ENCODE measurements at places on chromosomes 4 and X. TPM values are rescaled to one million over a fixed set of nuclear protein-coding genes. Genes with fewer than 3 reads are reported as not detected.

DNA sequence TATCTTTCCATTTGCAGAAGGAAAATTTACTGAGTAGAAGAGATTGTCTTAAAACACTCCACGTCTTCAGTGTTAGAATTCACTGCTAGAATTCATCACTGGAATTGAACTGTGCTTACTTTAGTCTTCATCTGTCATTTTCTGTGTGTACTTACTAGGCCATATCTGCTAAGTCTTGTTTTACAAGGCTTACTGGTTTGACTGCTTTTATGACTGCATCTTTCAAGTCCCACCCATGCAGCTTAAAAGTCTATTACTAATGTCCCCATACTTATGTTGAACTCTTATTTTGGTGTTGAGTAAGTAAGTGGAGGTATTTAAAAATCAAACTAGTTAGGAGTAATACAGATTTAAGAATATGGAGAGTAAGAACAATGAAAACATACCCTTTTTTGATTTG is 14.6 kb downstream of the CLCN3 start:
- no peak for DNase-seq

GRCh38 chr4:100075056-100075455 is 115.2 kb downstream of the DDIT4L start:
- DNase-seq, result no peak

DNA sequence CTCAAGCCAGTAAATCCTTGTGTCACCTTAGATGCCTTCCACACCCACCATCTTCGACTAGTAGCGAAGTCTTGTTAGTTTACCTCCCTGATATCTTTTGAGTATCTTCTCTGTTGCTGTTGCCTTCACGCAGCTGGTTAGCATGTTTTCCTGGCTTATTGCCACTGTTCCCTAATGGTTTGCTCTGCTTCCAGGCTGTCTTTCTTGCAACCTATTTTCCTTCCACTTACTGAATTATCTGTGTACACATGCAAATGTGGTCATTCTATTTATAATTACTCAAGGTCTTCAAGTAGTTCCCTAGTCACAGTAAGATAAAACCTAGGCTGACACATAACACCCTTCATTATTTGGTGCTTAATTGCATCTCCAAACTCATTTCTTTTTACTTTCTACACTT is 89.5 kb downstream of the UGT8 start:
- no peak for DNase-seq

DNA sequence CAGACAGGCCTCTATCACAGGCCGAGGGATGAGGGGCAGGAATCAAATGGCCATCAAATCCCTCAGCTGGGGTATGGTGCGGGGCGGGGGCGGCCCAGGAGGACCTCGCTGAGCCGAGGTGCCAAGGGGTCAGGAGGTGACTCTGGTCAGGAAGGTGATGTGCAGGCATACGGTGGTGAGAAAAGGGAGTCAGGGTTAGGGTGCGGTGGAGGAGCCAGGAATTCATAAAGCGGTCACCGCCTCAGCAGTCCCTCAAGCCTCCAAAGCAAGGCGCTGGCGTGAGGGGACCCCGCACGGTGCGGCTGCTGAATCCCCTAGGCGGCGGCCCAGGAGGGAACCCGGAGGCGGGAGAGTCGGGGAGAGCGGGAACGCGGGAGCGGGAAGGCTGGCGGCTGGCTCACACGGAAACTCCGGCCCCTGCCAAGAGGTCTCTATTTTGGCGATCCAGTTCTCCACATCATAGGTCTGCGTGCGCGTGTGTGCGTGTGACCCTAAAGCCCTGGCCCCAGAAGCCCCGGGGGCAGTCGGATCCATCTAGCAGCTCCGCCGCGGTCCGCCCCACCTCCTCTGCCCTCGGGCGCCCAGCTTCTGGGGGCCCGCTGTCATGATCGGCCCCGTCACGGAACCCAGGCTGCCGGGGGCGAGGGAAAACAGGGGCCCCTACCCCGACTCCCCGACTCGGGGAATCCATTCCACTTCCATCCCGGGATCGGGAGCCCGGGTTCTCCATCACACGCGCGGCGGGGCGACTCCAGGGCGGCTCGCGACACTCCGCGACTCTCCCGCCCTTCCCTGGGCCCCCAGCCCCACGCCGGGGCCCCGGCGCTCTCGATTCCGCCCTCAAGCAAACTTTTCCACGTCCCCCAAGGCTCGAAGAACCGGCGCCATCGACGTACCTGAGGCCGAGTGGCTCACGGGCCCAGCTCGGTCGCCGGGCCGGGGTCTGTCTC is 593 bp downstream of the ELF4 start:
- no peak for DNase-seq

DNA sequence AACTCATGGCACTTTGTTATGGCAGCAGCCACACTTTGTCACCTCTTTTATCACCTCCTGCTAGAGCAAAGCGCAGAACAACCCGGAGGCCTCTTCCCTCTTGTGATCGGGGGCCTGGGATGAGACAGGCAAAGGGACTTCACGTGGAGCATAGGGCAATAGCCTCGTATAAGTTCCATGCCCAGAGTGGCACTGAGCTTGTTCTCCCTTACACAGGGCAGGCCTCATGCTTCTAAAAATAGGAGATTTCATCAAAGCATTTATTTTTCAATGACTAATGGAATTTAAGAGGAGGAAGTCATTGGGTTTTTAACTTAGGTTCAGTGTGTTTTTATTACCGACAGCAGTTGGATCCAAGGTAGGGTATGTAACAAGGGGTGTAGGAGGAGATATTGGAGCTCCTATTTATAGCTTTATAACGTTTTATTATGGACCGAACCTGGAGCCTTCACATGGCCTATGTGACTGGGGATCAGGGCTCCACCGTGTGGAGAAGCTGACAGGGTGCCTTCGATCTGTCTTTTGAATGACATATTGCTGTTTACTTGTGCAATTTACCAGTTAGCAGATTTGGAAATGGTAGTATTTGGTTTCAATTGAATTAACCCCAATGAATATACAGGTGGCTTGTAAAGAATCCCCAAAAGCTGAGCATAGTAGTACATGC is 93.8 kb downstream of the SLC2A9 start:
- DNase-seq, result no peak

DNA sequence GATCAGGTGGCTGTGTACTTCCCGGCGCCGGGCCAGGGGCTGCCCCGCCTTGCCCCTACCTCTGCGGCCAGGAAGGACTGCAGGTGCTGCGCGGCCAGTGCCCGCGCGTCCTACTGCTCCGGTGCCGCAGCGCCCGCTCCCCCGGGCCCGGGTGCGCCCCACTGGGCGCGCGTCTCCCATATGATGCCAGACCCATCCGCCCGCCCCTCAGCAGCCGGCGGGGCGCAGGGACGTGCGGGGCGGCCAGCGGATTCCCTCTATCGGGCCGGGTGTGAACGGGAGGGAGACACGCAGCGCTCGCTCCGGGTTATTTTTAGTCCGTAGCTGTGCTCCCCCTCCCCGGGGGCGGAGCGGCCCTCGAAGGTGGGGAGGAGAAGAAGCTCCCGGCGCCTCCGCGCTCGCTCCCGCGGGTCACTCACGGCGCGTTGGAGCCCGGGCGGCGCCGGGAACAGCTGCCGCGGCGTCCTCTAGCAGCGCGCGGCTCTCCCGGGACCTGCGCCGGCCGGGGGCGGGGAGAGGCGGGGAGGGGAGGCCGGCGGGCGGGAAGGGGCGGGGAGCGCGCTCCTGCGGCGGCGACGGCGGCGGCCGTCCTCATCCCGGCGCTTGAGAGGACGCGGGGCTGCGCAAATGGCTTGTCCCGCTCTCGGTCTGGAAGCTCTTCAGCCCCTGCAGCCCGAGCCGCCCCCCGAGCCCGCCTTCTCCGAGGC is 103.6 kb downstream of the UCHL1 start:
- DNase-seq, result peak; percentile 50

- peak; percentile 1 for DNase-seq
These were observed at the start of gene SPOCK3 for GRCh38 chr4:167234316-167234881. Gene SPOCK3, minus strand, starts transcription at chr4:167234494.

- peak; percentile 3 for DNase-seq
These were observed 314.5 kb upstream of the RASGEF1B start for GRCh38 chr4:81786063-81786763.

DNA sequence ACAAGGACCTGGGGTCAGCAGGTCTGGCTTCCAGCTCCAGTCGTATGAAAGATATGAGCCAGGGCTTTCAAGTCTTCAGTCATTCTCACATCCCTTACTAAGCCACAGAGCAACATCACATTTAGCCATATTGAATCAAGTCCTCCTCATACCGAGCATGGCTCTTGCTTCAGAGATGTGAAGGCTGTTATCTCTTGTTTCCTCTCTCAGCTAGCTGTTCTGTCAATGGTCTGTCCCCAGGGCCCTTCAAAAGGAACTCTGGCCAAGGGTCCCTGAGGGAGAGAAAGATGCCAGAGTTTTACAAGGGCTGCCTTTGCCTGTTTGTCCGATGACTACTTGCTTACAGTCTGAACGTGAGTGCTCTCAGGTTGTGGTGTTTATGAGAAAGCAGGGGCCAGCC is 30.5 kb downstream of the DOCK11 start:
- DNase-seq, result no peak

- no peak for DNase-seq
These were observed 2.7 kb downstream of the DOCK11 start for GRCh38 chrX:118498351-118498750.

DNA sequence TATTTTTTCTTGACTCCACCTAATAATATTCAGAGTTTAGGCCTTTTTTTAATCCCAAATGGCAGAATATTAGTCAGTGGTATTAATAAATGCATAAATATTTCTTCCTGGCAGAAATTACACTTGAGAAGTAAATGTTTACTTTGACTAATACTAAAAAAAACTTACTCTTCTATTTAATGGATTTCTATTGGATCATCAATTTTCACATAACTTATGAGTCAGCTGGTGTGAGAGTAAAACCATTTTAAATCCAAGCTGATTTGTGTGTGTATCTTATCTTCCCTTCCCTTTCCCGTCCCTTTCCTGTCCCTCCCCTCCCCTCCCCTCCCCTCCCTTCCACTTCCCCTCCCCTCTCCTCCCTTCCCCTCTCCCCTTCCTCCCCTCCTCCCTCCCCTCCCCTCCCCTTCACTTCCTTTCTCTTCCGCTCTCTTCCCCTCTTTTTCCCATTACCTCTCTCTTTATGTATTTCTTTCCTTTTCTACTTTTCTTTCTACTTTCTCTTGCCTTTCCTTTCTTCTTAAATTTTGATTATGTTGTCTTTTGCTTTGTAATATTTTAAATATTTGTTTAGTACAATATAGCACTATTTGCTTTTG is 630.1 kb upstream of the EPHA5 start:
- DNase-seq, result no peak

DNA sequence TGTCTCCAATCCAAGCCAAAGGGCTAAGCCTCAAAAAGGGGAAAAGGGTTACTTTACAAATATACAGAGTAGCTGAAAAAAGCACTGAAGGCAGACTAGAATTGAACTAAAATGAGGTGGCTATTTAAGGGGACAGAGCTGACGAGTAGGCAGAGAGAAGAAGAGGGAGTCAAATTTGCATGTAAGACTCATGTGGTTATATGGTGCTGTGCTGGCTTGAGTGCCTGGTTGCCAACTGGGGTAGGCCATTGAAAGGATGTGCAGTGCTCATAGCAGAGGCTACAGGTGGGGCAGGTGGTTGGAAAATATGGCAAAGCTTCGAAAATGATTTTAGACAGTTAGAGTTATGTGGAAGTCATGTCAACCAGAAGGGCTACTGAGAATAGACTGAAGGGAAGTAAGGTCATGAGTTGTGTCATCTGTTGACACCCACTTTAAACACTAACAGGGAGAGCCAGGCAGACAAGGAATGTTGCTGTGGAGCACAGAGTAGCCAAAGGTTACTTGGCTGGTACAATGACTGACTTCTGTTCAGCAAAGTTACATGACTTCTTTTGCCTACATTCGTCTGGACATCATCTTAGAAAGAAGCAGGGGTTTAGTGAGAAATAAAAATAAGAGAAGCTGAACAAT is 1210.4 kb downstream of the ADGRL3 start:
- DNase-seq, result no peak

DNA sequence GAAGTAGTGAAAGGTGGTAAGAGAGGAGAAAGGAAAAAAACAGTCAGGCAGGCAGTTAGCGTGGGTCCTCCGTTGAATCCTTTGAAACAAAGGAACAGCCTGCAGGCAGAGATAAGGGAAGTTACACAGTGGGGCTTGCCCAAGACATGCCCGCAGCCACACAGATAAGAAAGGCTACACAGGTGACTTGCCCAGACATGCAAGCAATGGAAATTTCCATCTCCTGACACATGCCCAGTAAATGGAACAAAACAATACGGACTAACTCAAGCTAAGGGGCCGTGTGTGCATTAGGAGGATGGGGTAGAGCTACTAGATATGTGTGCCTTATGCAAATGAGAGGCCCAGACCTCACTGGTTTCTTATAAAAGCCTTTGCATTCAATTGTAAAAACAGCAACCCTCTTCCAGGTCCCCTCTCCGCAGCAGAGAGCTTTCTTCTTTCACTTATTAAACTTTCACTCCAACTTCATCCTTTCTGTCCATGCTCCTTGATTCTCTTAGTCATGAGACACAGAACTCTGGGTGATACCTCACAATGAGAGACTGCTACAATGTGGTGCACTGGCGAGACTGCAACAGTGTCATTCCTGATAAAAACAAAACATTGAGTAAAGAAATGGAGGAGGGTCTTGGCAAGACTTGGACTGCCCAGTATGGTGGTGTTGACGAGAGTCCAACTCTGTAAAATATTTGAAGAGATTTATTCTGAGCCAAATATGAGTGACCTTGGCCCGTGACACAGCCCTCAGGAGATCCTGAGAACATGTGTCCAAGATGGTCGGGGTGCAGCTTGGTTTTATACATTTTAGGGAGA is 997.4 kb upstream of the PRKX start:
- peak; percentile 2 for DNase-seq

DNA sequence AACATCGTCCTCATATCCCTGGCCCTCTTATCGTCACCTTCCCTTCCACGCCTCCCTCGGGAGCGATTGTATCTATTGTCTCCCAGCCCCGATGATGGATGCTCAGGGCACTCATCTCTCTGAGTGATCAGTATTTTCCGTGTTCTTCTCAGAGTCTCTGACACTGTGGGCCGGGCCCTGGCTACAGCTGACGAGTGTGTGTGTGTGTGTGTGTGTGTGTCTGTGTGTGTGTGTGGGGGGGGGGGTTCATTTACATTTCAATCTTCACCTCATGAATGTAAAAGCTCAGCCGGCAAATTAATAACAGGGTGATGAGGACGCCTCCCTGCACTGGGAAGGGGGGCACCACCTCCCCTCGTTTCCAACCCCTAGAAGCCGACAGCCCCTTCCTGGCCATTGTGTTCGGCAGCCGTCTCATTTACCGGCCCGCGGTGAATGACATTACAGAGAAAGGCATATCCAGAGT is 159.5 kb downstream of the SHOX start:
- no peak for DNase-seq

- DNase-seq, result no peak
These were observed 802.6 kb downstream of the PDHA2 start for GRCh38 chr4:96642490-96642889.

The BCORL1 gene
- total RNA-seq, result 1.7 TPM

The NR0B1 gene
- total RNA-seq, result not detected

The RBM46 gene
- total RNA-seq, result not detected

The MAGEB18 gene
- total RNA-seq, result not detected

The POU4F2 gene
- total RNA-seq, result not detected

The PNMA3 gene
- not detected for total RNA-seq

The LRAT gene
- not detected for total RNA-seq

The ANXA3 gene
- 23.8 TPM for total RNA-seq

The LDB2 gene
- 363 TPM for total RNA-seq

The GPRASP2 gene
- total RNA-seq, result 10.9 TPM
